ENCODE measurements at places on chromosomes 2 and 18.

- no peak for DNase-seq
Measured at GRCh38 chr2:200695601-200696000, 109.8 kb downstream of the AOX1 start.

DNA sequence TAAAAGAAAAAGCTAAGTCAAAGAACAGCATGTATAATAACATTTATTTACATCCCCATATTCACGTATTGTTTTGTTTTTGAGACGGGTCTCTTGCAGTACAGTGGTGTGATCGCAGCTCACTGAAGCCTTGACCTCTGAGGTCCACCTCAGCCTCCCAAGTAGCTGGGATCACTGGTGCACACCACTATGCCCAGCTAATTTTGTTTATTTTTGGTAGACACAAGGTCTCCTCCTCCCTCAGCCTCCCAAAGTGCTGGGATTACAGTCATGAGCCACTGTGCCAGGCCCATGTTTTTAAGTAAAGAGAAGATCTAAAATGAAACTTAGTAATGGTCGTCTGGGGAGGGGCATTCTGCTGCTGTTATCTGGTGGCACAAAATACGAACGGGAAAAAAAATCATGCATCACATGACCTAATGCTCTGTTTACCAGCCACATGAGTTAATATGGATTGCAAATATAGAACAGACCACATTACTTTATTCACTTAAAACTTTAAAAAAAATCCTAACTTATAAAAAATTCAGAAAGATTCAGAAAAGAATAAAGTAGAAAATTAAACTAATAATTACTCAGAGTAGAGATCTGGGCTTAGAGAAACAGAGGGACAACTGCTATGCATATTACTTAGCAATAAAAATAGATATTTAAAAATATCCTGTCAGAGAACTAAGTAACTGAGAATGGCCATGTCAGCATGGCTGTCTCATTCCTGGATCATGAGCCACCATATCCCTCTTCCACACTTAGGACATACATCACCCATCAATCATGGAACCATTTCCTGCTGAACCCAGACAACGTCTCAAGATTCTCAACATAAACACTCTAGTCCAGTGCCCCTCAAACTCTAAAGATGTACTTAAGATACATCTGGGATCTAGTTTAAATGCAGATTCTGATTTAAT lies 7.3 kb downstream of the MMADHC start:
- DNase-seq, result no peak

- no peak for DNase-seq
Measured at GRCh38 chr18:32906506-32907310, 133.9 kb upstream of the KLHL14 start.

GRCh38 chr18:77851802-77852201 lies 602.2 kb downstream of the GALR1 start:
- DNase-seq, result no peak

- DNase-seq, result no peak
Measured at GRCh38 chr18:23146861-23147469, 11.7 kb downstream of the CABLES1 start.

DNA sequence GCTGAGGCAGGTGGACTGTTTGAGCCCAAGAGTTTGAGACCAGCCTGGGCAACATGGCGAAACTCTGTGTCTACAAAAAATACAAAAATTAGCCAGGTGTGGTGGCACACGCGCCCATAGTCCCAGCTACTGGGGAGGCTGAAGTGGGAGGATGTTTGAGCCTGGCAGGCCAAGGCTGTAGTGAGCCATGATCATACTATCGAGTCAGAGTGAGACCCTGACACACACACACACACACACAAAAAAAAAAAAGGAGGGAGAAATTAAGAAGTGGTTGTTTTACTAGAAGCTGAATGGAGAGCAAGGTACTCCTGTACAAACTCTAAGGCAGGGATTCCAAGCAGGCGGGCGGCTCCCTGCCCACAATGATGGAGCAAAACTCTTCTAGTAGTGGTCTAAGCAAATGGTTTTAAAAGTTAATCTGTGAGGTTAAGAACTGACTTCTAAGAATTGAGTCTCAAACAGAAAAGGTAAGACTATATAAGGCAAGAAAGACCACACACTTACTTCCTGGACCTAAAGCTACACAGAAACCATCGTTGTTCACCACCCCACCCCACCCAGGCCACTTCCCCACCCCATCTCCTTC lies 2.6 kb downstream of the ANKRD44 start:
- DNase-seq, result no peak

DNA sequence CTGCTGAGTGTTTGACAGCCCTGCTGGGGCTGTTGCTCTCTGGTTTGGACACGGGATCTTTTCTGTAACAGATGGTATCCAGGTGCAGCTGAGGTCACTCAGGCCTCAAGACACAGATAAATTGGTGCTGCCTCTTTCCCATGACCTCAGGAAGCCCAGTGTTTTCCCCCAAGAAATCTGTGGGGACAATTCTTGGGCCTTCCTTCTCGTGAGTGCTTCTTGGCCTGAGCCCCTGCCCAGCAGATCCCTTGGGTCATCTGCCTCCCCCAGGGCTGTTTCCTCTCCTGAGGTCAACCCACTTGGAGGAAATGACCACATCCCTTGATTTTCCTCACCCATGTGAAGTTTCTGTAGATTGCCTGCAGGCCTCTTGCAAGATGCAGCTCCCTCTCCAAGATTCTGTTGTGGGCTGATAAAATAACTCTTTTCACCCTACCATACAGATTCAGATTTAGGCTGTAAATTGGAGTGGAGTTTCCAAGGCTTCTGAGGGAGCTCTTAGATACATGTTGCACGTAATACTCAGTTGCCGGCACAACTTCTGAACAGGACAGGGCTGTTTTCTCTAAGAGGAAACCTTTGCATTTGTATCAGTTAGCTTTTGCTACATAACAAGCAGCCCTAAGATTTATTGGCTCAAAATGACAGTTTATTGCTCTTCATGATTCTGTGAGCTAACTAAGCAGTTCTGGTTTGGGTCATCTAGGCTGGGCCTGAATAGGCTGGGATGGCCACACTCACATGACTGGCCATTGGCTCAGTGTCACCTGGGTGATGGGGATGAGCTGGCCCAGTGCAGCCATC lies 13.1 kb downstream of the ZAP70 start:
- DNase-seq, result no peak

DNA sequence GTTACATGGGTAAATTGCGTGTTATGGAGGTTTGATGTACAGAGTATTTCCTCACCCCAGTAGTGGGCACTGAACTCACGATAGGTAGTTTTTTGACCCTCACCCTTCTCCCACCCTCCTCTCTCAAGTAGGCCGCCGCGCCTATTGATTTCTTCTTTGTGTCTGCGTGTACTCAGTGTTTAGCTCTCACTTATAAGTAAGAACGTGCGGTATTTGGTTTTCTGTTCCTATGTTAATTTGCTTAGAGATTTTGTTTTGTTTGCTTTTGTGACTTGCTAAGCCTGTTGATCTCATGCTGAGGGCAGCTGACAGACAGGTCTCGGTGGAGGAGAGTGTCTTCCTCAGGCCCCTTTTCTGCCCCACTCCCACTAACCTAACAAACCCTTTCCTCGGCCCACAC lies 36.2 kb downstream of the ACOXL start:
- DNase-seq, result no peak

- no peak for DNase-seq
Measured at GRCh38 chr18:13279181-13280069, 60.9 kb downstream of the LDLRAD4 start.

GRCh38 chr2:157696036-157696435 lies 67.4 kb upstream of the ACVR1C start:
- DNase-seq, result no peak

GRCh38 chr2:31886700-31887099 lies 124.1 kb downstream of the MEMO1 start:
- DNase-seq, result no peak

DNA sequence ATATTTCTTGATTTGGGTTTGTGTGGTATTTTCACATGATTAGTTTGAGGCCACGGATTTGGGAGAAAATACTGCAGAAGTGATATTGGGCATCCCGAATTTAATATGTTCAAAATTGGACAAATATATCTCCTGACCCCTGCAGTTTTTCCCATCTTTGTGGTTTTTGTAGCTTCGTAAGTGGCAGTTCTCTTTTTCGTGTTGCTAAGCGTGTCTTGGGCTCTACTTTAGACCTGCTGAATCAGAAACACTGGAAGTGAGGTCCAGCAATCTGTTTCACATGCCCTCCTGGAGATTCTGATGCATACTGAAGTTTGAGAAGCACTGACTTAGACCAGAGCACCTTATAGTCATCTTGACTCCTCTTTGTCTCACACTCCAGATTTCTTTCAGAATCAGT lies 98.3 kb downstream of the EPB41L5 start:
- no peak for DNase-seq

DNA sequence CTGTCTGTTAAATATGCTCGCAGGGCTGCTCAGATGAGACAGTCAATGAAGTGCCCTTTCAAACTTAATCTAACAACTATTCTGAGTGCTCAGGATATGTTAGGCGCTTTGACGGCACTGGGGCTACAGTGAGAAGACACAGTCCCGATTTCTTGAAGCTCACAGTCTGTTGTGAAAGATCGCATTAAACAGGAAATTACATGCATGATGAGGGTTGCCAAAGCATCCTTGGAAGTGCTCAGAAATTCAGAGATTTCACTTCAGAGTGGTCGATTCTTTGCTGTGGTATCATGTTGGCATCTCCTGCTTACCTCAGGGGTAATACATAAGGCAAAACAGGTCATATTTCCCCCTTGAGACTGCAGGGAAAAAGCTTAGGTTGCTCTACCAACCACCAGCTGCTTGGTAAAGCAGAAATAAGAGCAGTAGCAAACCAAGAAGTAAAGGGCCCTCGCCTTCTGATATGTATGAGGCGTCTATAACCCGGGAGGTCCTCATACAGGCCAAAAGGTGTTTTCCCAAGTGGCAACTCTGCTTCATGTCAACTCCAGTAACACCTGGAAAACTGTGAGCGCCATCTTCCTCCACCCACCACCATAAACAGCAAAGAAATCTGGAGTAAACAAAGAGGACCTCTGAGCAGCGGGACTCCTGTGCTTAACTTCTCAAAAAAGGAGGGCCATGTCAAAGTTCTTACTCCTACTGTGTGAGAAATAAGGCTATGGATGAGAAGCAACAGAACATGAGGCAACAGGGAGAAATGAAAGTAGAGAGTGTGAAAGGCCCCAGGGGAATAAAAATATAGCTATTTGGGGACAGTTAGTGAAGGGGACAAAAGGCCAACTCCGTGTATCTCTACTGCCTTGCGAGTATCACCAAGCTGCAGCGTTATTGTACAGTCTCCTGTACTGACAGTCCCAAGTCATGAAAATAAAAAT lies 79.3 kb downstream of the CLHC1 start:
- no peak for DNase-seq

DNA sequence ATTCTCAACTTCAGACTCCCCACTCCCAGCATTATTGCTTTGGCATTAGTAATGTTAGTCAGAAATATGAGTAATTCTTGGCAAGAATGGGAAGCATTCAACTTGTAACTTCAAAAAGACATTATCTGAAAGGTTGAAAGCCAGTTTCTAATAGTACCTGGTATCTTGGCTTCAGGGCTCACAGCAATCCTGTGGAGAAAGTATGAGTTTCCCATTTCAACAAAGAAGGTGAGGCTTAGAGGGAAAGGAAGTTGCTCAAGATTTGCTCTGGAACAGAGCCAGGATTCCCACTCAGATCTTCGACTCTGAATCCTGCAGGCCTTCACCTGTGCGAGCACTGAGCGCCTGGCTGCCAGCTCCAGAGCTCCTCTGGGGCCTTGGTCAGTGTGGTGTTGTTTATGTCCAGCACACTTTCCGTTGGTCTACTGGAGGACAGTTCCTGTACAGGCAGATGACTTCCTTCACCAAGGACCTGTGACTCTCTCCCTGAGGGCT lies 136.1 kb downstream of the MCFD2 start:
- DNase-seq, result no peak

DNA sequence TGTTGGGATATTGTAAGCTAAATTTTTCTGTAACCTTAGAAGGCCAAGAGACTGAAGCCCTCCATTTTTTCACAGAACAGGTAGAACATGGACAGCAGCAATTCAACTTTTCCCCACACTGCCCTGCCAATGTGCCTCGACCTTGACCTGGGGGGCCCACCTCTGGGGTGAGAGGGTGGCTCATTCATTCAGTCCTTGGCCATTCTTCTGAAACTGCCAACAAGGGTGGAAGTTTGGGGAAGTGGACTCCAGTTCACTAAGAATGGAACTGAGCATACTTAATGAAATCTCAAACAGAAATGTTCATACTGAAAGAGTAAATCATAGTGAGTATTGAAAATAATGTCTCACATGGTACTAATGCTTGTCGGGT lies 1.1 kb downstream of the EEF1B2 start:
- DNase-seq, result no peak

DNA sequence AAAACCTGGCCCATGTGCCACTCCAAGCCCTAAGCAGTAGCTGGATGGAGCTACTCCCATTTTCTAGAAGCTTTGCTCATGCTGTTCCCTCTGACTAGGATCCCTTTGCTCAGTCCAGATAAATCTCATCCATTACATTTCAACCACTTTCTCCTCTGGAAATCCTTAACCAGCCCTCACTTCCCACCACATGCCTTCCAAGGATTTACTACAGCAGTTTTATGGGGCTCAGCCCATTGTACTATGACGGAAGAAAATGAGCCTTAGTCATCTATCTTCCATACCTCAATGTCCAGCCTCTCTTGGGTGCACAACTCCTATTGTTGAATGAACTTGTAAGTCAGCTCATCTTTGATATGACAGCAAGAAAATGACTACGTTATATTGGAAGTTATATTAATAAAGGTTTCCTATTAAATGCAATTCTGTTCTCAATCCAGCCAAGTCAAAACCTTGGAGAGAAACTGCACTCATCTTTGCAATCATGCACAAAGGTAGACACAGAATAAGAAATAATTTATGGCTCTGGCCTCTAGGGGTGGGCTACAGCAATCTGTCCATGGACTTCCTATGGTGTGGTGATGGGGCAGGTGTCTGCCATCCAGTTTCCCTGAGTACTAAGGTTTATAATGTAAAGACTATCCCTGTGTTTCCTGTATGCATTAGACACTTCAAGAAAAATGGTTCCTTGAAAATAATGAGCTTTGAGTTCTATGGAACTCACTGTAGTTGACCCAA lies 3.4 kb downstream of the B4GALT6 start:
- DNase-seq, result no peak

GRCh38 chr2:237154884-237155851 lies 69.5 kb downstream of the COPS8 start:
- DNase-seq, result no peak

DNA sequence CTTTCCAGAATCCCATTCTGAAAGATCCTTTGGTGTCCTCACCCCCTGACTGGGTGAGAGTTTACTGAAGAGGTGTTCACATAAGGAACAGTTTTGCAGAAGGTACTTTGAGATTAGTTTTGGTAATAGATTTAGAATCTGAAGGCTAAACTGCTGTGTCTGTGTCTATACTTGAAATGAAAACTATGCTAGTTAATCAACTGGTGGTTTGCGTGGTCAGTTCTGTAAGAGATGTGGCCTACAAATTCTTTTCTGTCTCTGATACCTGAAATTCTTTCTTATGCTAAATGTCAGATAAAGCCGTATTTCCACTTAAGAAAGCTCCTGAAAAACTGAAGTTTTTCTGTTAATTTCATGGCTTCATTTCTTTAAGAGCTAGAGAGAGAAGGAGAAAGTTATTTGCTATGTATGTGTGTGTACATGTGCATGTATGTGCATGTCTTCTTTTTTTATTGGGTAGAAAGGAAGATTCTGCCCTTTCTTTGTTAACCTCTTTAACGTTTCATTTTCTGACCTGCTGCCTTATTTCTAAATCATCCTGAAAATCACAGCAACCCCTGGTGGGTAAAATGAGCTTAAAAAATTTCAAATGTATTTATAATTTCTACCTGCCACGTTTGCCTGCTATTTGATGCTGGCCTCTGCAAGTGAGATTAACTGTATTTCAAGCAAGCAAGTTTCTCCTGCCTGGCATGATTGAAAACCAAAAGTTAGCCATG lies 552.0 kb upstream of the NRP2 start:
- no peak for DNase-seq

GRCh38 chr2:208183526-208183925 lies 6.3 kb downstream of the C2orf80 start:
- no peak for DNase-seq

- no peak for DNase-seq
Measured at GRCh38 chr18:48866028-48866733, 84.6 kb downstream of the SMAD7 start.

All from activated CD4-positive, alpha-beta T cell treated with anti-CD3 and anti-CD28 coated beads, Interleukin-2, amount 50 U/mL, for 24 hours (primary cell).